ENCODE measurements at places on chromosomes 5 and 9. TPM values are rescaled to one million over a fixed set of nuclear protein-coding genes. Genes with fewer than 3 reads are reported as not detected.

Gene TRIO
- total RNA-seq = 150 TPM

Gene GARIN3
- total RNA-seq = not detected

Gene SLC46A2
- not detected for total RNA-seq

Gene TAF11L5
- not detected for total RNA-seq

DNA sequence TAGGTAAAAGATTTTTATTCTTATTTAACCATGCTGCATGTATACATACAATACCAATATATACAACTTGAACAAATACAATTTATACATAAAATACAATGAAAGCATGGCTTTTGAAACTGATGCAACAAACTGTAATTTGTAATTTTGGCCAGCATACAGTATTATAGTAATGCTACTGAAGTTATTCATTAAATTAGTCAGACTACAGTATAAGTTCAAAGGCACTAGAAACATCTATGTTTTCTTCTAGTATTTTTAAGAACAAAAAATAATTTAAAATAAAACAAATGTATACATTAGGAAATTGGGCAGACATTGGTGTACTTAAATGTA is 18.8 kb downstream of the IL4 start:
- DNase-seq = no peak

DNA sequence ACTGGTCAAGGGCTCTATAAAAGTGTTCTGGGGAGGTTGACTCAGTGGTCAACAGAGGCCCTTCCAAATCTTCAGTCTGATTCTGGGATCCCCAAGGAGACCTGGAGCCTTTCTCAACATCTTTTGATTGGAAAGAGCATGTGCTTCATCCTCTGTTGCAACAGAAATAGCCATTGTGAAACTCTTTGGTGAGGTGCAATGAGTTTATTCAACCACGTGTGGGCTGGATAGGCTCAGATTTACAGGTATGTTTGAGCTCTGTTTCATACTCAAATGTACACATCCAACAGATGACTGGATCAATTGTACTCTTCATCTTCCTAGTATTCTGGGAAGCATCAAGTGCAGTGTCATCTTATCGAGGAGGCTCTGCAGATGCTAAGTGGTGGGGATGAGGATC is 60.5 kb downstream of the CTSL start:
- DNase-seq = no peak

- no peak for DNase-seq
Observed at GRCh38 chr9:76516350-76516749, 57.4 kb downstream of the GCNT1 start.

GRCh38 chr9:88538311-88539085 is 3.5 kb downstream of the NXNL2 start:
- no peak for DNase-seq

GRCh38 chr9:123584202-123585176 is 228.5 kb downstream of the CRB2 start:
- DNase-seq = no peak

DNA sequence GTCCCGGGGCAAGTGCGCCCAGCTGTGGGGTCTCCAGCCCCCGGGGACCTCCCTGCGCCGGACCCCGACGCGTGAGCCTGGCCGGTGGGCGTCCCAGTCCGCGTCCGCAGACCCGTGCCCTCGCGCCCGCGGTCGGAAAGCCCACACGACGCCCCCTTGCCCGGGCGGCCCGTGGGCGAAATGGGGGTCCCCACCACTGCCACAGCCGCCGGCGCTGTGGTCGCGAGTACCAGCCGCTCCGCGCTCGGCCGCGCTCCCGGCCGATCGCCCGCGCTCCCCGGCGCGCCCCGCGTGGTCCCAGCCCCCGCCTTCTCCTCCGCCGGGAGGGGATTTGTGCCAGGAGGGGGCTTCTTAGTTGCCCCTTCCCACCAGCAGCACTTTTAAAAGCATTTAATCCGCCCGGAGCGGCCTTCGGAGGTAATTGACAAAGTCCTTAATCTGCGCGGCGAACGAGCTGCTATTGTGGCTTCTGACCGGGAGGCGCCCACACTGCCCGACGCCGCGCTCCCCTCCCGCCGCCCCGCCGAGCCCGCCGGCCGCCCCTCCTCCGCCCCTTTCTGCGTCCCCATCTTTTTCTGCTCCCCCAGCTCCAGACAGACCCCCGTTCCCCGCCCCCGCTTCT is 469 bp upstream of the FIBCD1 start:
- DNase-seq = no peak

GRCh38 chr9:131899296-131900228 is 159.7 kb upstream of the RAPGEF1 start:
- DNase-seq = no peak

- no peak for DNase-seq
Observed at GRCh38 chr5:67033880-67034651, 162.5 kb downstream of the CD180 start.

DNA sequence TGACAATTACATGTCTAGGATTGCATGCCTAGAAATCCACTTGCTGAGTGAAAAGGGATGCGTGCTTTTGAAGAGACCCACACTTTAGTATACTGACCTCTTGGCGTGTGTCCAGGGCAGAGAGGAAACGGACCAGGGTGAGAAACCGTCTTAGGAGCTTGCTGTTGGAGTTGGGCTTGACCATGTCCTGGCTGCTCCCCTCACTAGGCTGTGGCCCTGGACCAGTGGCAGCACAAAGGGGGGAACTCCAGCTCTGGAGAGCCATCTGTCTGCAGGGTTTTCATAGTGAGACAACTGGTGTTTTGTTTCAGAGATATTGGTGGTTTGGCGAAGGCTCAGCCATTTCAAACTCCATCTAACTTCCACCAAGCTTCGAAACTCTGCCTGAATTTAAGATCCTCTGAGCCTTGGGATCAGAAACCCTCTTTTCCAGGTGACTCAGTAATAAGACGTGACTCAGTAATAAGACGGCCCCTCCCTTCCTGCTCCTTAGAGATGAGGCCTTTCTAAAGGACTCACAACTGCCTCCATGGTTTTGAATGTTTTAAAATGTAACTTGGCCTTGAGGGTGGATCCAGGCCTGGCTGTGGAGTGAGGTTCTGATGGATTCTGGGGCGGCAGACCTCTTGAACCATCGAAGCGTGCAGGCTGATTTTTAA is 165.8 kb downstream of the MELK start:
- no peak for DNase-seq

Data from Calu3 (cell line).